ENCODE measurements at places on chromosomes 4 and X.

DNA sequence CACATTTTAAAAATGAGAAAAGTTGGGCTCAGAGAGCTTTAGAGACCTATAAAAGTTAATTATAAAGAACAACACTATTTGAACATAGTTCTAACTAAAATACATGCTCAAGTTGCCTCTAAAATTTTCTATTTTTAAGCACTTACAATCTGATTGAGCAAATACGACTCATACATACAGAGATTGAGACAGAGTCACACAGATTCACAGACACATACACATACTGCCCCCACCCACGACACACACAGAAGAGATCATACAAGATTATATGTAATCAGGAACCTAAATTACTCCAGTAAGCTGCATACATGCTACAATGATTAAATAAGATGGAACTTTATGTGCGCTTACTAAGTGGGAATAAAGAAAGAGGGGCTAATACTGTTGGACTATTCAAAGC is 2.7 kb upstream of the ASB5 start:
- no peak for DNase-seq

GRCh38 chrX:68929332-68930150 is 100.7 kb downstream of the EFNB1 start:
- DNase-seq, result no peak

GRCh38 chr4:151519728-151520415 is 110.9 kb downstream of the FHIP1A start:
- no peak for DNase-seq

- DNase-seq, result no peak
Observed at GRCh38 chr4:170388255-170388654, 298.5 kb upstream of the AADAT start.

GRCh38 chr4:40363382-40363920 is 28.3 kb downstream of the CHRNA9 start:
- DNase-seq, result no peak

GRCh38 chr4:76201276-76201675 is 12.3 kb downstream of the SCARB2 start:
- DNase-seq, result no peak

Data from muscle of back (tissue), 13 donors.